ENCODE measurements at places on chromosomes 7 and 10. TPM values are rescaled to one million over a fixed set of nuclear protein-coding genes. Genes with fewer than 3 reads are reported as not detected.

Gene SMKR1
- total RNA-seq: 0.65 TPM

Gene GIMAP1
- not detected for total RNA-seq

Gene TSPAN12
- total RNA-seq: 5.6 TPM

Gene STARD3NL
- total RNA-seq: 72.3 TPM

Gene MAGI2
- 16.1 TPM for total RNA-seq
